ENCODE measurements at places on chromosomes 3 and 15.

DNA sequence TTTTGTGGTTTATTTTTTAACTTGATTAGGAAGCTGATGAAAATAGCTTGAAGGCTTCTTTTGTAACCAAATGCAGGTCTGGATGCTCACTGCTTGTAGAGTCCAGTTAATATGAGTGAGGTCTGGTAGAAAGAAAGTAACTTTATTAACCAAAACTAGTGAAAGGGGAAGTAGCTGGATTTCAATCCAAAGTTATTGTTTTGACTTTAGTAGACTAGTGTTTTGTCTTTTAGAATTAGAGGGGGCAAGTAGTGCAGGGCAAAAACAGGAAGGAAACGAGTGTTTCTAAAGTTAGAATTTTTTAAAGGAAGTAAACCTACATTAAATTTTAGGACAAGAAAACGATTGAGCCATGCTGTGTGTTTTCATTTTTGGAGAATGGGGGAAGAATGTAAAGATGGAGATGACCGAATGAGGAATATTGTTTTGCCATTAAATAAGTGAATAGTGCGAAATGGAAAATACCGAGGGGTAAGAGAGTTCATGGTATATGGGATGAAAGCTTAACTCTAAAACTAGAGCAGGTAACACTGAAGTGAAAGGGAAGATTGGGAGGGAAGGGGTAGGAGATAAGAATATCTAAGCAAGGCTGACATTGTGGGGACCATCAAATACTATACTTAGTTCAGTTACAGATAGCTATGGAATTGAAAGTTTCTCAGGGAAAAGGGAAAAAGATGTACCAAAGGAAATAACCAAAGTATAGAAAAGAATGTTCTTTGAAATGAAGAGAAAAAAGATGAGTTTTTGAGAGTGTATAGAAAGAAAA lies 40.0 kb downstream of the USP3 start:
- DNase-seq, result no peak

GRCh38 chr3:164479978-164480377 lies 598.3 kb downstream of the SI start:
- no peak for DNase-seq

DNA sequence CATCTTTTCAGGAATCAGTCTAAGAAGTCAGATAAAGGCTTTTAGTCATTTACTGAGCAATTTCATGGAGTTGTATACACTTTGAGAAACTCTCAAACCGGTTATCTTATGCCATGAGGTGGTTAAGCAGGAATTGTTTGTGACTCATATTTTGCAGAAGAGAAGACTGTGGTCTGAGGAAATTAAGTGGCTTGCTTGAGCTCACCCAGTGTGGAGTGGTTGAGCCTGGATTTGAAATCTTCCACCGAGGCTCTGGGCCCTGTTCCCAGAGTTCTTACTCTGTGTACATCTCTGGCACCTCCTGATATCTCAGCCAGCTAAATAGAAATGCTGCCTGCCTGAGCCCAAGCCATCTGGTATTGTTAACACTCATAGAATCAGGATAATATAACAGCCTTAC lies 37.8 kb upstream of the BCL6 start:
- DNase-seq, result no peak

DNA sequence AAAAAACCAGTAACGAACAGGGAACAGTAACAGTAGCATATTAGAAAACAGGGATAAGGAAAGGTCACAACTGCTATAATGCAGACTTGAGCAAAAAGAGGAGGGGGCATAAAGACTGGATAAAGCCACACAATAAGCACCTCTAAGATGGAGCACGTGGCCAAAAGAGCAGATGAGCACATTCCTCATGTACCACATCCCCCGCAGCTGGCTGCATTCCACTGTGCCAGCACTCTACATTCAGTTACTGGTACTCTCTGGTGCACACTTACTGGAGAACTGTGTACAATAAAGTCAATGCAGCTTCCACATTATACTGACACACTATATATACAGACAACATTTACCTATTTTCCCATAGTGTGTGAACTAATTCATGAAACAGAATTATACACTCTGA lies 64.7 kb downstream of the UBE3A start:
- no peak for DNase-seq

DNA sequence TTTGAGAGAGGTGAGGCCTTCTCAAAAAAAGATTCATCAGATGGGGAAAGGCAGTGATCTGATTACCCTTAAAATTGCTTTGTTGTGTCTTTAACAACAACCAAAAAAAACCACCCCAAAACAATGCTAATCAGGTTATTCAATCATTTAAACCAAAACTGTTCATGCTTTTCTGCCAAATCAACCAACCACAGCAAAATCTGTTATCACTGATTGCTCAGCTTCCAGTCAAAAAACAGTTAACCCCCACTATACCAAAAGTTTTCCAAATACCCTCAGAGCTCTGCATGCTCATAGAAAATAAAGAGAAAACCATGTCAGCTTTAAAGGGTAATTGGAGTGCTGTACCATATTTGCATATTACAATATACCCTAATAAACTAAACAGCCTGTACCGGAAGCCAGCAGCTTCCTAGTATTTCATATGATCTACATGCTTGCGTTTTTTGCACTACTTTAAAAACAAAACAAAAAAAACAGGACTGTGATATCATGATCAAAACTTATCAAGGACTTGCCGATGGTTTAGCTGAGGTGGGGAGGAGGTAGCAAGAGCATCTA lies 22.8 kb downstream of the SATB1 start:
- DNase-seq, result no peak

DNA sequence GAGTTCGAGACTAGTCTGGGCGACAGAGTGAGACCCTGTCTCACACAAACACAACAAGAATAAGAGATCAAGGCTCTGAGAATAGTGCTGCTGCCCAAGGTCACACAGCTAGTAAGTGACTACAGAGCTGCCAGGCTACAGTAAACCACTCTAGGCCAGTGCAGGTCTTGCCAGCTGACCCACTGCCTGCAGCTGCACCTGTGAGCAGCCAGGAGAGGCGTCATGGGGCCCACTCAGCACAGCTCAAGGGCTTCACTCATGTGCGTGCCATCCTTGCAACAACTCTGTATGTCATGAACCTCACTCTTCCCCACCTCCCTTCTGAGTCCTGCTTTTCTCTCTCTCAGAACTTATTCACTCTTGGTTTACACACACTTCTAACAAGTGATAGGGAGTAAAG lies 176.7 kb downstream of the SMAD6 start:
- no peak for DNase-seq

DNA sequence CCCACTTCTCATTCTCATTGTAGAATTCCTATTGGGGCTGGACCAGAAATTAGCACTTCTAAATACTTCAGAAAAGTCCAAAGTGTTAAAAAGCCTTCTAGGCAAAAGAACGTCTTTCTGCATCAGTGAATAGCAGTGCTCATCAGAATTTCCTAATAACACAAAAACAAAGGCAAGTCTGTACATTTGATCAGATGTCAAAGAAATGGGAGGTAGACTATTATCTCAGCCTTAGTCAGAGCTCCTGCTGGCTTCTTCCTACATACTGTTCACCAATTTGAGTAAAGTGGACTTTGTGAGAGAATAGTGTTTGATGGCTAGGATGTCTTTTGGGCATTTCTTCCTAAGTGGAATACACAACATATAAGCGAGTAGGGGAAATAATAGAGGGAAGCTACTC lies 48.7 kb downstream of the FOXB1 start:
- no peak for DNase-seq

DNA sequence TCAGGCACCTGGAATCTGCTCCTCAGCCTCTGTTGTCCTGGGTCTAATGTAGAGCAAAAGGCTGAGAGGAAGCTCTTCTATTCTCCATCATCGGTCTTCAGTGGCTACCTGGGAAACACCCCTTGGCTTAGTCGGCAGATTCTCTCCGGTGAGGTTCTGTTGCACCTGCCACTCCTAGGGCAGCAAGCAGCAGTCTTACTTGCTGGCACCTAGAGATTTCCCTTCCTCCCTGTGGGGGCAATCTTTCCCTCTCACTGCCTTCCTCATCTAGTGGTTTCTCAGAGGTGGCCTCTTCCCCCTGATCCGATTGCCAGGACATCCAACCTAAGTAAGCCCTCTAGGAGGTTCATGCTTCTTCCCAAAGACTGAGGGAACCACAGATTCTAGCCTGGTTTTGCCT lies 60.8 kb downstream of the PLS1 start:
- DNase-seq, result no peak

DNA sequence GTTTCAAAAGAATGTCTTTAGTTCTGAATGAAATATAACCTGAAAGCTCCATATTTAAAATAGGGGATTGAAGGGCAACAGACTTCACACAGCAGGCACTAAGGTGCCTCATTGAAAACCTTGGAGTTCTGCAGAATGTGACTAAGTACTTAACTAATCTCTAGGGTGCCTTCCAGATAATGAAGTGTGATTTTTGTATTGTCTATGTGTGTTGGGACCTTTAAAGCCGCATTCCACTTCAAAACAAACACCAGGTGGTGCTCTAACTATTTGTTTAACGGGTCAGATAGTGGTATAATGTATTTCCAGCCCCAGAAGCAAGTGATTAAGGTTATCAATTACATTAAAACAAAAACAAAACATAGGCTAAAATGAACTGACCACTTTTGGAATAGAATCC lies 28.0 kb downstream of the TFG start:
- DNase-seq, result no peak

DNA sequence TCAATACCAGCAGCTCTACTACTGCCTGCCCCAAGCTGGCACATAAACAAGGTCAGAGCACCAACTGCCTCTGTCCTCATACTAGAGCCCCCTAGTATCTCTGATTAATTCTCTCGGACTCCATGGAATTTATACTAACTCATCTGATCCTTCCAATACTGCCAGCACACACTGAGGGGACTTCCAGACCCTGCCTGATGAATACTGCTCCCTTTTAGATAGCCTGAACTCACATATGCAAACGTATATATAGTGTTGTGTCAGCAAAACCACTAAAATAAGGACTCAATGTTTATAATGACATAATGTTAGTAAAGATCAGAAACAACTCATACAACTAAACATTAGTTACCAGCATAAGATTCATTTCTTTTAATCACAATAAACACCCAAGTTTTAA lies 25.0 kb downstream of the CEP70 start:
- no peak for DNase-seq

DNA sequence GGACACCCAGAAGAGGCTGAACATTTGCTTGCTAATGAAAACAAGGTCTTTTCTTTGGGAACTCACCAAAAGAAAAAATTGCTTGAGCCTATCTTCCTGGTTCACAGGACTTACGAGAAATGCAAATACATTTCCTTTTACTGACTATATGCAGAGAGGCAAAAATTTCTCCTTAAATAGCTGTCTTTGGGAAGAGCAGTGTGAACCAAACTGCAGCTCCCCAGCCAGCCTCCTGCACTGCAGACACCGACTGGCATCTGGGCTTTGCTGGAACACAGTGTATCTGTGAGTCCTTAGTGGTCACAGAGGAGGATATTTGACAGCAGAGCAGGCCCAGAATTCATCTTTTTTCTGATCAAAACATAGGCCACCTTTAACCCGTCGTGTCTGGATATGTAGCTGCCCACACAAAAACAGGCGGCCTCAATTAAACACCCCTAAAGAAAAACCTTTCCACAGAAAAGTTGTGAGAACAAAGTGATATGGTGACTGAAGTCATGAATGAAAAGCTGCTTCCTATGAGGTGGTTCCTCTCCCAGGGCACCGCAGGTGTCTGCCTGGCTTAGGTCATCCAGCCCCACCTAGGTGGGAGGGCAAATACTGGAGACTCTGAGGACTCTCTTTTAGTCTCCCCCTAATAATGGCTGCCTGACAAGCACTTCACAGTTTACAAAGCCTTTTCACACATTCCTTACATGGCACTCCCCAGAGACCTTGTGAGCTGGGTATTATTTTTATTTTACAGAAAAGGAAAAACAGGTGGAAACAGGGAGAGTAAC lies 46.1 kb upstream of the TMEM158 start:
- DNase-seq, result no peak

- DNase-seq, result no peak
These were observed 99.5 kb upstream of the KCNMB2 start for GRCh38 chr3:178436773-178437172.

- peak; percentile 59 for DNase-seq
These were observed 106.5 kb upstream of the ACP3 start for GRCh38 chr3:132210476-132211346.

- no peak for DNase-seq
These were observed 193.2 kb downstream of the PDCD6IP start for GRCh38 chr3:33991673-33992072.

- DNase-seq, result no peak
These were observed 11.2 kb upstream of the COL8A1 start for GRCh38 chr3:99627062-99627826.

All from body of pancreas (tissue), 4 donors.